WTC11 (cell line): ENCODE measurements at places on chromosomes 1 and 21.

- no peak for DNase-seq
Measured at GRCh38 chr1:15538771-15539170, 12.1 kb downstream of the DNAJC16 start.

GRCh38 chr1:157438146-157438545 lies 114.2 kb downstream of the FCRL5 start:
- no peak for DNase-seq

DNA sequence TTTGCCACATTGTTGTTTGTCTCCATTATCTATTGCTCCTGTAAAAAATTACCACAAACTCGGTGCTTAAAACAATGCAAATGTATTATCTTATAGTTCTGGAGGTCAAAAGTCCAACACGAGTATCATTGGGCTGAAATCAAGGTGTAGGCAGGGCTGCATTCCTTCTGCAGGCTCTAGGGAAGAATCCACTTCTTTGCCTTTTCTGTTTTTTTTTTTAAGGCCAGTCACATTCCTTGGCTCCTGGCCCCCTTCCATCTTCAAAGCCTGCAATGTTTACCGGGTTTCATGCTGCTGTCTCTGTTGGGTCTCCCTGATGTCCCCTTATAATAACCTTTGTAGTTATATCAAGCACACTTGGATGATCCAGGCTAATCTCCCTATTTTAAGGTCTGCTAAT lies 212.7 kb downstream of the PTBP2 start:
- DNase-seq, result no peak

DNA sequence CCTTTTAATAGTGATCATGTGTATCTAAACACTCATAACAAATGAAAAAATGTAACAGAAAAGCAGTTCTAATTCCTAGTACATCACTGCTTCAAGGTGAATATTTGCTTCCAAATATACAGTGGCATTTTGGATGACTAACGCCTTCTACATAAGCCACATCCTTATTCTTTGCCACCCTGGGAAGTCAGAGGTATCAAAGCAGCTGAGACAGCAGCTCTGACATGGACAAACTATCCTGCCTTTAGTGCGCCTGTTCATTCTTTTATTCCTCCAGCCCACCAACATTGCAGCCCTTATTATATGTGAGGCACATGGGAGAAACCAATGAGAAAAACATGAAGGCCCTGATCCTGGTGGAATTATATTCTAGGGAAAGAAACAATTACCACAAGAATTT lies 183.0 kb downstream of the APP start:
- DNase-seq, result no peak

DNA sequence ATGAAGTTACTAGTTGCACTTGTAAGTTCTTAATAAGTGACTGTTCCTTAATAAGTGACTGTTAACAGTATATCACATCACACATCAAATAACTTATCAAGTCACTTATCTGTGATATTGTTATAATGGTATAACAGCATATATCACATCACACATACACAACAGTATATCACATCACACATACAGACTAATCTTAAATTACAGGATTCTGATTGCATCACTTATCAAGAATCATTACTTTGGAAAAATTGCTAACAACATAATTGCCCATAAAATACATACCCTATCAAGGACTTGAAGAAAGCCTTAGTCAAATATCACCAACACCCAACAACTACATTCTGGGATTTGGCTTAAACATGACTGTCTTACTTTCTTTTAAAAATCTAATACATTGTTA lies 813.5 kb downstream of the LTN1 start:
- DNase-seq, result no peak

GRCh38 chr1:168907786-168908348 lies 178.9 kb upstream of the DPT start:
- no peak for DNase-seq

- no peak for DNase-seq
Measured at GRCh38 chr1:94653454-94653853, 111.9 kb upstream of the F3 start.

DNA sequence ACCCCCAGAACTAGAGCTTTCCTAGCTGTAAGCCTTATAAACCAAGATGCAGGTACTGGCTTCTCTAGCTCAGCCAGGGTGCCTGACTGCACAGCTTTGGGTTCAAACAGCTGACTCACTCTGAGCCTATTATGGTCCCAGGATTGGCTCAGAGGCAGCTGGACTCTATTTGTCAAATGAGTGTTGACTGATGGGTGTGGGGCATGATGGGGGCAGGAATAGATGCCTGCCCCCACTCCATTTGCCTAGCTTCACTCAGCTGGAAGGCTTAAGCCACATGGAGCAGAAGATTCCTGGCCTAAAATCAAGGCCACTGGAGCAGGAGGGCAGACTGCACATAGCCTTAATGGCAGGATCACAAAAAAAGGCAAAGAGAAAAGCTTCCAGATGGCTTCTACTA lies 90.5 kb downstream of the PIK3R3 start:
- no peak for DNase-seq

- no peak for DNase-seq
Measured at GRCh38 chr1:40929155-40929554, 50.3 kb upstream of the CTPS1 start.

DNA sequence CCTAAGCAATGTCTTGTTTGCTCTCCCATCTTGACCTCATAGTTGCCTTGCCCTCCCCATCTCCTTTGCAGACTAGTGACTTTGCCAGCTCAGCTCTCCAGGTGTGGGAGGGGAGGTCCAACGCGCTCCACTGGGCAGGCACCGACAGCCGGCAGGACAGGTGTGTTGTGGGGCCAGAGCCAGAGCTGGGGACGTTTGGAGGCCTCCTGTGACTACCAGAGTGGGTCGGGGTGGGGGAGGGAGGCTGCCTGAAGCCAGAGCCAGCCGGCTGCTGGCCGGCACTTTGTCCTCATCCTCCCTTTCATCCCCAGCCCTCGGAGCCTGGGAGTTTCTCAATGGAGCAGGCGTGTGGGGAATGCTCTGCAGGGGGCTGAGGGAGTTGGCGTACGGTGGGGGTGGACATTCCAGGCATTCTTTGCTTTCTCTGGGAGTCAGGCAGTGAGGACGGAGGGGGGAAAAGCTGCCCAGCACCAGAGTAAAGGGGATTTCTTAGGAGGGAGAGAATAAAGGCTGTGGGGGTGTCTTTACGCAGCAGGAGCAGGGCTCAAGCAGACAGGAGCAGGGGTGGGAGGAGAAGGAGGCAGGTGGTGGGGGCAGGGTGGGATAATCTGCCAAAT lies 20.2 kb downstream of the NUAK2 start:
- peak; percentile 98 for DNase-seq

DNA sequence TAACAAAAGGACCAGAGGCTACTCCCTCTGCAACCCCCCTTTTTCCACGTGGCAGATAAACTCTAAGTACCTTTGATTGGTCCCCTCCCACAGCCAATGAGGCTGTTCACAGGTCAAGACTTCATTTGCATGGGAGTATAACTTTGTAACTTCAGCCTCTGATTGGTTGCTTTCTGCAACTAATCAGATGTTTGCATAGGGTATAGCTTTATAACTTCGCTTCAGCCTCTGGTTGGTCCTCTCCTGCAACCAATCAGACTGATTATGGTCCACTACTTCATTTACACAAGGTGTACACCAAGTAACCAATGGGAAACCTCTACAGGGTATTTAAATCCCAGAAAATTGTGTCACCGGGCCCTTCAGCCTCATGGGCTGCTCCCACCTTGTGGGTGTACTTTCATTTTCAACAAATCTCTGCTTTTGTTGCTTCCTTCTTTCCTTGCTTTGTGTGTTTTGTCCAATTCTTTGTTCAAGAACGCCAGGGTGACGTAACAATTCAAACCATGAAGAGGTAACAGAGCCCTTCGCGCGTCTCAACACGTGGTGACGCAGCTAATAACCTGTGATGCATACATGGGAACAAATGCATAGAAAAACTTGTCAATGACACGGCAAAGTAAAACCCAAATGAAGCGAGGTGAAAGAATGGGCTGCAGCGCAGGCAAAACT lies 47.2 kb downstream of the VPS26C start:
- no peak for DNase-seq
